ENCODE measurements at places on chromosomes 3 and 15.

GRCh38 chr3:73766599-73767381 lies 142.0 kb upstream of the PDZRN3 start:
- no peak for DNase-seq

GRCh38 chr15:79204886-79205675 lies 77.4 kb upstream of the ANKRD34C start:
- DNase-seq, result no peak

- no peak for DNase-seq
These were observed 49.6 kb downstream of the CHD2 start for GRCh38 chr15:92949604-92950249.

DNA sequence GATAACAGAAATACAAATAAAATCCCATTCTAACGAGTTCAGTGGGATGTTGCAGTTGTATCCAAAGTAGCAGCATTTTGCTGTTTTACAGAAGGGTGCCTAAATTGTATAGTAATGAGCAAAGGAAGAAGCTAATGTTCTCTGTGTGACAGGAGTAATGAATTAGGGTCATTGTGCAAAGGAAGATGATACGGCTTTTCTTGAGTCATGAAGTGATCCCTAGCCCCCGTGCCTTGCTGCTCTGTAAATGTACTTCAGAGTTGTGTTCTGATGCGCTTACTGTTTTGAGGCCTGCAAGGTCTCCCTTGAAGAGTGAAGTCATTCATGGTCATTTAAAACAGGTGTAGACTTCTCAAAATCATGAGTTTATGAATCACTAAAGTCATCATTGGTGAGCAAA lies 37.9 kb downstream of the ATP1B3 start:
- DNase-seq, result no peak

GRCh38 chr3:136621628-136622027 lies 130.6 kb downstream of the STAG1 start:
- no peak for DNase-seq

GRCh38 chr3:178289544-178290160 lies 246.6 kb upstream of the KCNMB2 start:
- DNase-seq, result no peak

- DNase-seq, result no peak
These were observed 20.9 kb downstream of the KAT2B start for GRCh38 chr3:20060974-20061685.

- no peak for DNase-seq
These were observed 96.3 kb downstream of the TPRG1 start for GRCh38 chr3:189267981-189268613.

- no peak for DNase-seq
These were observed 1.9 kb downstream of the IVD start for GRCh38 chr15:40407330-40407990.

- no peak for DNase-seq
These were observed 14.7 kb downstream of the CMTM6 start for GRCh38 chr3:32487781-32488473.

DNA sequence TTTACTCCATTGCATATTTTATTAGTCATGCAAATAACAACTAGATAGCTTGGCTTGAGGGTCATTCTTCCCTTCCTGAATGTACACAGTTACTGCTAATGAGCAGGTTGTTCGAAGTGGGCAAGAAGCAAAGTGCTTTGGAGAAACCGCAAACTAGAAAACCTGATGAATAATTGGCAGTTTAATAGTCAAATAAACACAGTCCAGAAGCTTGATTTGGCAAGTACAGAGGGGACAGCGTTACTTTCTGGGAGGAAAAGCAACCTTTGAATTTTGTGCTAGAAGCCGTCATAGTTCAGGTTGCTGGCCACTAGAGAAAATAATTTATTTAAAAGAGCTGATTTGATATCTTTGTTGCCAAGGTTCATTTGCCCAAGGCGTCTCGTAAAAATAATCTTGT lies 94.9 kb downstream of the MFSD1 start:
- no peak for DNase-seq

- no peak for DNase-seq
These were observed 98.6 kb downstream of the MECOM start for GRCh38 chr3:169564883-169565282.

- no peak for DNase-seq
These were observed 498.2 kb downstream of the PYDC2 start for GRCh38 chr3:191958980-191959671.

GRCh38 chr15:68623301-68623892 lies 44.6 kb downstream of the CORO2B start:
- DNase-seq, result no peak

- no peak for DNase-seq
These were observed 25.2 kb downstream of the CD200 start for GRCh38 chr3:112357930-112358780.

- DNase-seq, result no peak
These were observed 2.2 kb downstream of the HOMER2 start for GRCh38 chr15:82950295-82950694.

DNA sequence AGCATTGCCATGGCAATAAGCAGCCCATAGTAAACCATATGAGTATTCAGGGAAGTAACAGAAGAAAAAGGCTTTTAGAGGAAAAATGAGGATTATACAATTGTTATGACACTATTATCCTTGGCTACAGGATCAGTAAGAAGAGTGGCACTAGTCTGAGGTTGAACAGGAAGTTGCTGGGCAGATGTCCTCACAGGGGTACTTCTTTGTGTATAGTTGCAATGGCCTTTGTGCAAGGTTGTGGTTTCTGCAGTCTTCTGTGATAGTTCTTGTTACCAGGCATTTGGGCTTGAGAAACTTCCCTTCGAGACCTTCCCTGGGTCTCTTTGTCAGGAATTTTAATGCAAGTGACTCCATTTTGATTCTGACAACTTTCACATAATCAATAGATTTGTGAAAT lies 100.6 kb upstream of the ATP11B start:
- DNase-seq, result no peak

DNA sequence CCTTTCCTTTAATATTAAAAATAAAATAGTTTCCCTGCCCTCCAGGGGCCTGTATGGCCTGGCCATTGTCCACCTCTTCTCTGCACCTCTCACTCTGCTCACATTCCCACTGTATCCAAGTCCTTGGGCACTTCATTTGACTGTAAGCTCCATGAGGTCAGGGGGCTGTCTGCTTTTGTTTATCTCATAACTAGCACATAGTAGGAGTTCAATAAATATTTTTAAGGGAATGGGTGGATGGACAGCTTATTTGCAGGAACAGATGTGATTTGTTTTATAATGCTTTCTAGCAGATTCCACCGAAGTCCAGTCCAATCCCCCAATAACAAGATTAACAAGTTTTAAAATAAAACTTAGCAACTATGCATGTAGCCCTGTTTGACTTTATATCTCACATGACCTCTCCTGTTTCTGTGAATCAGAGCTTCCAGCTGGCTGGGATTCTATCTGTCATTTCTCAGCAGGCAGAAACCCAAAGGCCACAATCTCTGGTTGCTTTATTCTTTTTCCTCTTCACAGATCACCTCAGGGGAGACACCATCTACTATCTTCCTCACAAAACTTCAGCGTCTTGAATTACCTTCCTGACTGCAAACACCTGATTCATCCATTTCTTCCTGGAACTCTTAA lies 123.0 kb upstream of the NR2F2 start:
- DNase-seq, result no peak

GRCh38 chr15:89307791-89308190 lies 26.8 kb downstream of the POLG start:
- DNase-seq, result no peak

GRCh38 chr3:77319711-77320110 lies 279.8 kb downstream of the ROBO2 start:
- DNase-seq, result no peak

- DNase-seq, result no peak
These were observed 15.5 kb downstream of the MRPS25 start for GRCh38 chr3:15049584-15049983.

- DNase-seq, result no peak
These were observed 299.6 kb downstream of the ULK4 start for GRCh38 chr3:41662288-41662687.

DNA sequence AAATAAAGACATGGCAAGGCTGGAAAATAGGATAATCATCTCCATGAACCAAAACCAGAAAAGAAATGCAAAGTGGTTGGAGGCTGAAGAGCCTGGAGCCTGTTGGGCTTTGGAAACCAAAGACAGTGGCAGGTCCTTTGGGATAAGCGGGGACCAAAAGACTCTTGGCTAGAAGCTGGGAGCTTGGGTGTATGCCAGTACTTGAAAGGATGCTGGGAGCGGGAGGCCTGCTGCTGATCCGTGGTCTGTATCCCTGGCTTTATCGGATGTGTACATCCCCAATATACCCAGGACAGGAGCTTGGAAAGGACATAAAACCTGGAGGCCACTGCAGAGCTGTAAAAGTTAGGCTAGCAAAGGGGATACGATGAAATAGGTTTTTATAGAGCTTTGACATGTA lies 1.3 kb upstream of the CHRNB4 start:
- DNase-seq, result no peak

DNA sequence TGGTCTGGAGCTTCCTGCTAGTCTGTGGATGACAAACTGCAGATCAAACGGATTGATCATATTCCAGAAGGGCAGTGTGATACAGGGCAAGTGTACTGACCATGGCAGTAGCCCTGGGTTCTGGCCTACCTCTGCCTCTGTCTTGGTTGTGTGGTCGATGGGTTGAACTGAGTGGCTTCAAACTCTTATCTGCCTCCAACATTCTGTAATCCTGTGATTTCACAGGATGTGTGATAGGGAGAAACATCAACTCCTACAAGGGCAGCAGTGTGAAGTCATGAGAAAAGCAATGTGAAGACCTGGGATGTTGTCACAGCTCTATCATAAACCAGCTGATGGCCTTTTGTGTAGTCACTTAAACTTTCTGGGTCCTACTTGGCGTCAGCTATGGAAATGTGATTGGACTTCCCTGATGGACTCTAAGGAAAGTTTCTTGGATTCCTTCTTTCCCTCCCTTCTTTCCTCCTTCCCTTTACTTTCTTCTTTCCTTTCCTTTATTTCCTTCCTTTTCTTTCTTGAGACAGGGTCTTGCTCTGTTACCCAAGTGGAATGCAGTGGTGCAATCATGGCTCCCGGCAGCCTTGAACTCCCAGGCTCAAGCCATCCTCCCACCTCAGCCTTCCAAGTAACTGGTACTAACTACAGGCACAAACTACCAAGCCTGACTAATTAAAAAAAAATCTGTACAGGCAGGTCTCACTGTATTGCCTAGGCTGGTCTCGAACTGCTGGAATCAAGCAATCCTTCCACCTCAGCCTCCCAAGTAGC lies 114.8 kb downstream of the BBX start:
- no peak for DNase-seq

All from right renal cortex interstitium (tissue), 3 donors.